ENCODE measurements at places on chromosomes 4 and X.

GRCh38 chrX:25810202-25810601 lies 327.9 kb upstream of the MAGEB18 start:
- no peak for DNase-seq

GRCh38 chr4:74104145-74104544 lies 5.2 kb upstream of the CXCL2 start:
- DNase-seq, result no peak

DNA sequence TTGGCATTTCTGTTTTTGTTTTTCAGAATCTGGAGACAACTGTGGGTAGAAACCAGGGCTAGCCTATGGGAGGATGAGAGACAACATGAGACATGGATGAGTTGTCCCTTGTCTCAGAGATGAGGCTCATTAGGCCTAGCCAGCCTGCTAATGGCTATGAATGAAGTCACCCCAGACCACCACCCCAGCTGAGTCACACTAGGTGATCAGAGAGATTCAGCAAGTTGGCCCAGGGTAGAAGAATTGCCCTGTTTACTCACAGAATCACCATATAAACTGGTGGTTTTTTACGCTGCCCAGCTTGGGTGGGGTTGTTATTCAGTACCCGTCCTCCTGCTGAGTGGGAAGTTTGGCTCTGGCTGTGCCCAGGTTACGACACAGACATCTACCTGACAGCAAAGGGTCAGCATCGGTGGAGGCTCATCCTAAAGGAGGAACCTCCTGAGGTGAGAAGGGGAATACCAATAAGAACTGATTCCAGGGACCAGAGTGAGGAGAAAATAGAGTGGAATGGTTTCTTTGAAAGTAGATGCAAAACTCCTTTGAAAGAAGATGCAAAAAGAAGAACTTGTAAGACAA lies 17.2 kb upstream of the ARSJ start:
- no peak for DNase-seq

- no peak for DNase-seq
Observed at GRCh38 chrX:107565931-107566603, 62.2 kb upstream of the PRPS1 start.

- no peak for DNase-seq
Observed at GRCh38 chr4:142984871-142985585, 138.9 kb upstream of the INPP4B start.

DNA sequence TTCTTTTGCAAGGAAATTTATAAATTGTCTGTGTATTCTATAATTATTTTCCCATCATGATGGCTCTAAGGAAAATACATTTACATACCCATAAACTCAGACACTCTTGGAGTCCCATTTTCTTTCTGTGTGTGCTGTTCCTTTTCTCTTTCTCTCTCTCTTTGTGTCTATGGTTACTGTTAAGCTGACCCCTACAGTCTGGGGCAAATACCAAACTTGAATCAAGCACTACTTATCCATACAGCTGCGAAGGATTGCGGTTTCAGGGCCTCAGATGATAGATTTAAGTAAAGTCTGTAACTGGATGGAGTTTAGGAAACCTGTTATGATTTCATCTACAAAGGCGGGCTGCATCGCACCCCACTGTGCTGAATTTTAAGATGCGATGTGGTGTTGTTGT lies 150.2 kb downstream of the SHROOM3 start:
- DNase-seq, result no peak

DNA sequence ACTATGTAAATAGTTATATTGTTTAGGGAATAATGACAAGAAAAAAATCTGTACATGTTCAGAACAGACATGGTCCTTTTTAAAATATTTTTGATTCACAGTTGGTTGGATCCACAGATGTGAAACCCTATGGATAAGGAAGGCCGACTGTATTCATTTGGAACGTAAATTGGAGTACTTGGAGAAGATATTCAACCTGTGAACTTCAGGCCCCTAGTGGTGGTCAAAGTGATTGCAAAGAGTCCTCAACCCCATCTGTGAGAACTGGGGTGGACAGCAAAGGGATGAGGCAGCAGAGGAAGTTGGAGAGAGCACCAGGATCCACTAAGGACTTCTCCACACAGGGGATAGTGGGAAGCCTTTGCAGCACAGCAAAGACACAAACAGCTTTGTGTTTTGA lies 6.2 kb upstream of the CXCL13 start:
- DNase-seq, result no peak

- DNase-seq, result peak; percentile 86
Observed at GRCh38 chr4:159150821-159151390, 48.0 kb downstream of the RAPGEF2 start.

Measured in hematopoietic multipotent progenitor cell (in vitro differentiated cells).